ENCODE measurements at places on chromosomes 4 and X.

DNA sequence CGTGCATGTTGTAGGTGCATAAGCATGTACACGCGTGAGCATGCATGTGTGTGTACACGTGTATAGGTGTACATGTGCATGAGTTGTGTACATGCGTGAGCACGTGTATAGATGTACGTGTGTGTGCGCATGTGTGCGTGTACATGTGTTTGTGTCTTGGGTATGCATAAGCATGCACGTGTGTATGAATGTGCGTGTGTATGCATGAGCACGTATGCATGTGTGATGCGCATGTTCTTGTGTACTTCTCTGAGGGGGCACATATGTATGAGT lies 9.0 kb downstream of the NAT8L start:
- no peak for DNase-seq

DNA sequence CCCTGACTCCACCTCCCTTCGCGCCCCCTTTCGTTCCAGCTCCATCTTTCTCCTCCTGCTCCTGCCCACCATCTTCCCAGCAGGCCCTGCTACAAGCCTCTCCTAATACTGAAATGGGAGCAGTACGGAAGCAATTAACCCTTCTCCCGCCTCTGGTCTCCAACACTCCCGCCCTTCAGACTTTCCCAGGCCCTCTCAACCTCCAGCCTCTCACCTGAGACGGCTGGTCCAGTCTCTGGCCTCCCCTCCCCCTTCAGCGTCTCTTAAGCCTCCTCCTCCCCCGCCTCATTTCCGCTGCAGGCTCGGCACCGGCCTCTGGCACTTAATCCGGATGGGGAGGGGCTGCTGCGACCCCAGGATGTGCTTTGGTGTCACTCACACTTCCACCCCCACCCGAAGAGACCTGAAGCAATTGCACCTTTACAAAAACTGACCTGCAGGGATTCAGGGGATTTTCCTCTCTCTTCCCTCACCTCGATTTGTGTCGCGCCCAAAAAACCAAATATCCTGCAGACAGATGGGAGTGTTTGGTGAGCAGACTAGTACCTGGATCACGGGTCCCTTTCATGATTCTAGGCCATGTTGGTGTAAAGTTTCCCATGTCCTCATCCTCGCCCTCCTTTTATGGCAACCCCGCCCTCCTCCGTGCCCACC lies 657 bp downstream of the TCEAL8 start:
- DNase-seq, result peak; percentile 70

GRCh38 chr4:32991663-32992062 lies 2271.5 kb downstream of the PCDH7 start:
- no peak for DNase-seq

DNA sequence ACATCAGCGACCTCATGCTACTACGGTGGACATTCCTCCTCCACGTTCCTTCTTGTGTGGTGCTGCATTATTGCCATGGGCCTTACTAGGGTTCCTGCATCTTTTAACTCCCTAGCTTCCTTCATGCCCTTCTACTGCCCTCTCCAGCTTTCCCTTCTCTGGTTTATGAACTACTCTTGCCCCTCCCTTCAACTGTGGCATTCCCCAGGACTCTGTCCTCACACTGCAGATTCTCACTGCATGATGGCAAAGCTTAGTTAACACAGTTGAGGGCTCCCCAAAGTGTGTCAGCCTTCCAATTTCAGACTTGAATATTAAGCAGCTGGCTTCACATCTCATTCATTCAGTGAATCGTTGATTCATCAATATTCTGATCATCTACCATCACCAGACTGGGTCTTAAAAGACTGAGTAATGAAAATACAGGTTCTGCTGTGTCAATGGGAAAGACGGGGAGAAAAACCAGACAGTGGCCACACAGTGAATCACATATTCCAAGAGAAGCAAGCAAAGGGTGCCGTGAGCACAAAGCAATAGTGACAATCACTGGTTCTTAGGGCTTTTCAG lies 53.0 kb downstream of the ZFX start:
- DNase-seq, result no peak

- DNase-seq, result no peak
Measured at GRCh38 chr4:186329372-186329771, 63.4 kb downstream of the F11 start.

DNA sequence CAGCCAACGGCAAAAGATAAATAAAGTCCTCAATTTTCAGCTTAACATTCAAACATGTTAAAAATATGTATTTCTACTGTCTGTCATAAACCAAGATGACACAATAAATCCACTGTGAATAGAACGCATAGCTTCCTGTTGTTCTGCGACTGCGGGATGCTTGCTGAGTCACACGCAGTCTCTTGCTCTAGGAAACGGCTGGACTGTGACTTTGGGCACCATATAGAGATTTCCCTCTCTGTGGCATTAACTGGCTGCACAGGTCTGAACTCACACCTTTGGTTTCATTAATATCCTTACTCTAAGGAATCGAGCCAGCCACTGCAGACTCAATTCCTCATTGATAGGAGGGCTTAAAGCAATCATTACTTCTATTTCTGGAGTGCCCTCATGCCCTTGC lies 8.4 kb downstream of the BEND4 start:
- no peak for DNase-seq

GRCh38 chrX:109347632-109348031 lies 134.3 kb downstream of the GUCY2F start:
- no peak for DNase-seq

- DNase-seq, result no peak
Measured at GRCh38 chr4:102420563-102421398, 75.5 kb upstream of the SLC39A8 start.

DNA sequence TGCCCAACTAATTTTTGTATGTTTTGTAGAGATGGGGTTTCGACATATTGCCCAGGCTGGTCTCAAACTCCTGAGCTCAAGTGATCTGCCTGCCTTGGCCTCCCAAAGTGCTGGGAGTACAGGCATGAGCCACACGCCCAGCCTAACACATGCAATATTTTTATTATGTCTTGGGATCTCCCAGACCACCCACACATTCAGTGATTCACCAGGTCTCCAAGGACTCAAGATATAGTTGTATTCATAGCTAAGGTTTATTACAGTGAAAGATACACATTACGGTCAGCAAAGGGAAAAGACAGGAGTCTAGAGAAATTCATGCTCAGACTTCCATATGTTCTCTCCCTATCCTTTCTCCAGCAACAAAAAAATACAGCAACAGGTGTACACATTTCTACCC lies 25.5 kb upstream of the FAM120C start:
- no peak for DNase-seq

GRCh38 chr4:163157157-163157556 lies 9.5 kb downstream of the NAF1 start:
- DNase-seq, result no peak

GRCh38 chr4:176185051-176185450 lies 10.3 kb downstream of the SPATA4 start:
- DNase-seq, result no peak

GRCh38 chr4:168511780-168512489 lies 15.1 kb downstream of the PALLD start:
- peak; percentile 73 for DNase-seq

DNA sequence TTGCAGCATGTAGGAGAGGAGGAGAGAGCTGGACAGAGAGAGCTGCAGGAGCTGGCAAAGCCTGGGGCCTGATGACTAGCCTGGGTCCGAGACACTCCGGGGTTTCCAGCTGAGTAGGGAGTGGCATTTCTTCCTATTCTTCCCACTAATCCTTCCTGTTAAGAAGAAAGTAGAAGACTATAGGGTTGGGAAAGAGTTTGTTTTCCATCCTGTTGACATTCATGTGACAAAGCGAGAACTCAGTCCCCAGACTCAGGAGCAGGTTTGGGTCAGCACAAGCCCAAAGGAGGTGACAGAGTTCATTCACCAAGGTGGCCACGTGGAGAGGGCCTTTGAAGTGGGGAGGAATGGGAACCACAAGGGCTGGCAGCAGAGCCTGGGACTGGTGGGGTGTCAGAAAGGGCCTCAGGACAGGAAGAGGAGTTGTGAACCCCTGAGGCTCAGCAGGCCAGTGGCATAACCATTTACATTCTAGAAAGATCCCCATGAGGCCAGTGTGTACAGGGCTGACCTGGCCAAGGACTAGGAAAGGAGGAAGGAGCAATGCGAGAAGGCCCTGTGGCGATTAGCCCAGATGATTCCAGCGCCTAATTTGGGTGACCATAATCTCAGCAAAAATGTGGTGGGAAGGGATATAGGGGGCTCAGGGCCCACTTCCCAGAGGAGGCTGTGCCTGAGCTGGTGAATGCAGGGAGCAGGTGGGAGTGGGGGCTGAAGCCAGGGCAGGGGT lies 3.3 kb upstream of the HAUS3 start:
- no peak for DNase-seq

DNA sequence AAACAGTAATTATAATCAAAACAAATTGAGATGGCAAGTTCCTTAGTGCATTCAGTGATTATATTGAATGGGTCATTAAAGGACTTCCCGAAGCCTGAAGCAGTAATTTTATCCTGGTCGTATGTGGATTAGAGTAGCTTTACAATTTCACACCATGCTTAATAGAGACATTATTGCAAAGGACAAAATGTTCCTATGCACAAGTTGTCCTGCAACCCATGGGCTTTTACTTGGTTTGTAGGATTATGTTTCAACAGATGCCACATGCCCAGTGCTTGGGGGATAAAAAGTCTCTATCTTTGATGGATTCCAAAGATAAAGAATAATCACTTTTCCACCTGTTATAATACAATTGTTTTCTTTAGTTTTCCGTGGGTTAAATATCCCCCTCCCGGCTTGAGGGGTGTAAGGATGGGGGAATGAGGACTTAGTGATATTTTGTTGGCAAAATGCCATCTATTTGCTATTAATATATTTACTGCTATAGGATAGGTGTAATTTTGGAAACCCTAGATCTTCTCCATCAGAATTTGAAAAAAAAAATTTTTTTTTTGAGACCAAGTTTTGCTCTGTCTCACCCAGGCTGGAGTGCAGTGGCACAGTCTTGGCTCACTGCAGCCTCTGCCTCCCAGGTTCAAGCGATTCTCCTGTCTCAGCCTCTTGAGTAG lies 156.5 kb upstream of the ETNPPL start:
- no peak for DNase-seq

GRCh38 chr4:82373486-82373815 lies 340 bp downstream of the HNRNPD start:
- DNase-seq, result no peak

DNA sequence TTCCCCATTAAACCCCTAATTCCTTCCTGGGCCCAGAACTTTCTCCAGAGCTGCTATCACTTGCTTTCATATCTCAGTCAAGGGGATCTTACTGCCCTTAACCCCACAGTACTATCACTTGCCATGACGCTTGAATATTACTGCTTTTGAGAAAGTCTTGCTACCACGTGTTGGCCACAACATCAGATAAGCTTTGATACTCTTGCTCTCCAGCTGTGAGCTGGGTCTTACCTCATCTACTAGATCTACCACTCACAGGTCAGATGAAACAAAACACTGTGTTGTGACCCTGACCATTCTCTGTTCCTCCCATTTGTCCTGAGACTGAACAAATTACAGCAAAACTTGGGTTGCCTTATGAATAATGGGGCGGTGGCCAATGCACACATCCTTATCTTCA lies 12.1 kb upstream of the TAPT1 start:
- DNase-seq, result no peak

DNA sequence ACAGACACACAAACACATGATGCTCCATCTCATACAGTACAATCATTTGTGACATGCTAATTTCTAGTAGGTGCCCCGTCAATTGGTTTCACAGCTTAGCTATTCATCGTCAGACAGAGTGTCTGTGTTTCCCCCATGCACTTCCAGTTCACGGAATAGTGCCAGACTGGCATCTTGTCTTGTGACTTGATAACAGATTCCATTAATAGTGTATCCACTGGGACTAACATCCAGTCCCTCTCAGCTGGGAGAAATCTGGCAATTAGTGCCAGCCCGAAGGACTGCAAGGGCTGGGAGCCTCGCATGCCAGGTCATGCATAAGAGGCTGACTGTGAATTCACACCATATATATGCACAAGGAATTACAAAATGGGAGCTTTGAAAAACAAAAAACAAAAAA lies 20.2 kb upstream of the GATB start:
- DNase-seq, result no peak

DNA sequence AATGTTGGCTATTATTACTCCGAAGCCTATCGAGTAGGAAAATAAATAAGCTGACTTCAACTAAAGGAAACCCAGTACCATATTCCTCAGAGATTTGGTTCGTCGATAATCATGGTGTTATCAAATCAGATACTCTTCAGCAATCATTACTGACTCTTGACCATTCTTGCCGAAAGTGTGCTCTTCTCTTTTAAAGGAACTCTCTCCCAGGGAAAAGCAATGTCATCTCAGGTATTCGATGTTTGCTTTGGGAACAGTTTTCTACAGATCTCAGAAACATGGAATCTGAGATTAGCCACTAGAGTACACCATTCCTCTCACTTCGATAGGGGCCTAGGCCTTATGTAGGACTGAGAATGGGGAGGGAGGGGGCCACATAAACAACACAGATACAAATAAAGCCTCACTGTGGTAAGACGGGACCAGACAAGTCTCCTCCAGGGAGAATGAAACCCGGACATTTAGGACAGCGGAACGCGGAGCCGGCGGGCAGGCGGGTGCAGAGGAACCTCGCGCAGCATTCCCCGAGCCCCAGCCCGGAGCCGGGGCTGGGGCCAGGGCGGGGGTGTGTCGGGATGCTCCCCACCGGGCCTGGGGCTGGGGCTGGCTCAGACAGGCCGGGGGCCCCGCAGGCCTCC lies 581 bp downstream of the DNAJB14 start:
- no peak for DNase-seq

- no peak for DNase-seq
Measured at GRCh38 chr4:188879598-188879997, 740.4 kb downstream of the TRIML1 start.

GRCh38 chrX:135697601-135698000 lies 15.8 kb upstream of the CT45A1 start:
- no peak for DNase-seq

DNA sequence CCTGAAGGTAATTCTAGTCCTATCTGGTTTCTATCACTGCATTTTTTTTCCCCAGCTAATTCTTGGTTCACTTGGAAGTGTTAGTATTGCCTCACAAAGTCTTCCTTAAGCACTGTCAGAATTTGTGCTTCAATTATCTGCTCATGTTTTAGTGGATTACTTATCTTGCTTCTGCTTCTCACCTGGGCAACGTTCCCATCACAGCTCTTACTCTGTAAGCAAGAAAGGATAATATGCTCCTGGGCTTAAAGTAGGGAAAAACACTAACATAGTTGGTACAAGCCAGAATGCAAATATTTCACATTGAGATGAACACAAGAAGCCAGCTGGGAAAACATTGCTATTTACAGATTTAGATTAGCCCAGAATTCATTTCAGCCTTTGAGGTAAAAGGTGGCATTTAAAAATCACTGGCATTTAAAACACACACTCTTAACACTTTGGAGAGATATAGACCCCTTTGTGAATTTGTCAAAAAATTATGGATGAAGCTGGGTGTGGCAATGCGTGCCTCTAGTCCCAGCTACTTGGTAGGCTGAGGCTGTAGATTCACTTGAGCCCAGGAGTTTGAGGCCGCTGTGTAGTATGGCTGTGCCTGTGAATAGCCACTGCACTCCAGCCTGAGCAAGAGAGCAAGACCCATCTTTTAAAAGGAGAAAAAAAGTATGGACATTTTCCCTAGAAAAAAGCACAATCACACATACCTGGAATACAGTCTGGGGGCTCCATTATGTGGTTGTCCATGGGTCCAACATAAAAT lies 6.6 kb upstream of the PTPN13 start:
- DNase-seq, result no peak

- no peak for DNase-seq
Measured at GRCh38 chrX:151287954-151288353, 109.1 kb upstream of the VMA21 start.

- DNase-seq, result no peak
Measured at GRCh38 chrX:52852110-52852860, 15.6 kb downstream of the XAGE3 start.

GRCh38 chrX:47577901-47578300 lies 4.3 kb upstream of the TIMP1 start:
- DNase-seq, result no peak

Measured in activated CD8-positive, alpha-beta memory T cell treated with anti-CD3 and anti-CD28 coated beads, Interleukin-2, amount 10 ng/mL, durations not matched to agents 7 days and 5 days (primary cell).